ENCODE measurements at places on chromosomes 5 and 9.

- no peak for DNase-seq
Observed at GRCh38 chr9:7980691-7981289, 181.2 kb upstream of the DMAC1 start.

DNA sequence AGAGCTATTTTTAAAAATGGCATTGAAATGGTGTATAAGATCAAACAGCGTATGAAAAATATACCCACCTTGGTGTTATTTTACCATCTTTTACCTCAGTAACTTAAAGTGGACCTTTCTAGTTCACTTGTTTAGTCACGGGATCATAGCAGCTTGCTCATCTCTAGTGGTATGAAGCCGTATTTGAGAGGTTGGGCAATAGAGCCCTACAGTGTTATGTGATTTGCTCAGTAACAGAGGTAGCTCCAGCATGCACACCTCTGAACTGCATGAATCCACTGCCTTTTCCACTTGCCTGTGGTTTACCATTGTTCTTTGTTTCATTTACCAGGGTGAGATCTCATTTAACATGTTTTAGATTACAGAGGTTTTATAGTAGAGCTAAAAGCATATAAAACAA, 134.4 kb downstream of the ATG10 start:
- DNase-seq = no peak

DNA sequence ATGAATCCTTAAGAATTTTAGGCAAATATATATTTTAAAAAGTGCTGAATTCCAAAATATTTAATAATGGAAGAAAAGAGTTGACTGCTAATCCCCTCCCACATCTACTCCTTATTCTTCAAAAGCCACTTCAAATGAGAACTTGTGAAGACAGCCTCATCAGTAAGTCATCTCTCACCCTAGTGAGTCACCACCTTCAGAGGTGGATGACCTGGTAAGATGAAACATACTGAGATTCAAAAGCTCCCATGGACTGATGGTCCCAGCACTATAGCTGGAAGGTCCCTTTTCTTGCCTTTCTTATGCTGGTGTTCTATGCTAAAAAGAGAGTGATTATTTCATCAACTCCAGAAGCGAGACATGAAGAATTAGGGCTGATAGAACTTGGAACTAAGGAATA, 37.8 kb upstream of the SPDL1 start:
- peak; percentile 14 for DNase-seq

- DNase-seq = no peak
Observed at GRCh38 chr5:139761057-139761450, 34.6 kb upstream of the PSD2 start.

DNA sequence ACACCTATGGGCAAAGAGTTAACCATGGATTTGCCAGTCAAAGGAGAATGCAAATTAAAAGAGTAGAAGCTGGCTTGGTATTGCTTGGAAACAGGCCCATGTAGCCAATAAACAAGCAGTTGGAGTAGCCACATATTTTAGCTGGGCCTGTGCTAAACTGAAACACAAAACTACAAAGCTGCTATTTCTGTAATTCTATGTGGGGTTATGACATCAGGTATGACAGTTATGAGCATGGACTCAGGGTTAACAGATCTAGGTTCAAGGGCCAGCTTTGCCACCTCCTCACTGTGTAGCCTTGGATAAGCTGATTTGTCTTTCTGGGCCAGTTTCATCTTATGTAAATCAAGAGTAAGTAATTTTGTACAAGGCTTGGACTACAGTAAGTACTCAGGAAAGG, 142.7 kb downstream of the PIP5K1B start:
- DNase-seq = no peak

- no peak for DNase-seq
Observed at GRCh38 chr9:20031836-20032235, 243.0 kb upstream of the SLC24A2 start.

DNA sequence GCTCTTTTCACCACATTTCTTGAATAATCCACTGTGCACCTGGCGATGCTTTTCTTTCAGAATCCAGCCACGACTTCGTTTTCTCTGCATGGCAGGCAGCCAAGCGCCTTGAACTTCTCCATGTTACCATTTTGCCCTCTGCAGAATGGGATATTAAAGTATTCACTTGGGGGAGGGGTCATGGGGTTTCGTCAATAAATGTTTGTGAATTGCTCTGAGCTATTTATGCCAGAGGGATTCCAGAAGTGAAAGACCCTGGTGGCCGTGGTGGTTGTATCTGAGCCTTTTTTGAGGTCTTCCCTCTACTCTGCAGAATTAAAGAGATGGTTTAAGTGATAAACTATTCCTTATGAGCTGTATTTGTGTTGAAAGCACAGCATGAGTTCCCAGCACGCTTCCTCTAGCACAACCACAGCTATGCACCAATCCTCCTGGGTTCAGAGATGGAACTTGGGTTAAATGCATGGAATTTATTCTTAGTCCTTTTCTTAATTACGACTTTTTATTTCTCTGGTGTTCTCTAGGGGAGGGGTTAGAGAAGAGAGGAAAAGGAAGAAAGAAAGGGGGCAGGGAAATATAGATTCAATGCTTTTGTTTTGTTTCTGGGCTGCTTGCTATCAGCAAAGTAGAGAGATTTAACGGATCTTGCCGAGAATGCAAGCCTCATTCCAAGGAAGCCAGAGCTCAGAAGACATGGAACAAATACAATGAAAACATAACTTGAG, 478.2 kb upstream of the TNC start:
- DNase-seq = no peak

DNA sequence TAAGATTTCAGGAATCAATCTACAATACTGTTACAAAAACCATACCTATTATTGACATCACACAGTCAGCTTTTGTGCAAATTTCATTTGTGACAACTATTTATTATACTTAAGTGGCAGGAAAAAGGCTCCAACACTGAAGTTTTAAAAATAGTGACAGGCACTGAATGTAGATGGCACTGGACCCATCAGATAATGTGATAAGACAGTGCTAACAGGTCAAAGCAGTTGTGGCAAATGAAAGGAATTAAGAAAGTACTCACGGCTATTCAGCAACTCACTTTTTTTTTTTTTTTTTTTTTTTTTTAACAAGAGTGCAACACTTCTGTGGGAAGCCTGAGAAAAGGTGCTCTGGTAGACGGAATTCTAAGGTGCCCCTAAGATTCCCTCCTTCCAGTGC, 115.0 kb upstream of the MEF2C start:
- DNase-seq = no peak

- DNase-seq = no peak
Observed at GRCh38 chr9:96199006-96199405, 103.0 kb downstream of the HSD17B3 start.

- no peak for DNase-seq
Observed at GRCh38 chr5:119323601-119324000, 32.2 kb upstream of the TNFAIP8 start.

GRCh38 chr9:129604766-129605163, 16.1 kb downstream of the C9orf50 start:
- DNase-seq = no peak

DNA sequence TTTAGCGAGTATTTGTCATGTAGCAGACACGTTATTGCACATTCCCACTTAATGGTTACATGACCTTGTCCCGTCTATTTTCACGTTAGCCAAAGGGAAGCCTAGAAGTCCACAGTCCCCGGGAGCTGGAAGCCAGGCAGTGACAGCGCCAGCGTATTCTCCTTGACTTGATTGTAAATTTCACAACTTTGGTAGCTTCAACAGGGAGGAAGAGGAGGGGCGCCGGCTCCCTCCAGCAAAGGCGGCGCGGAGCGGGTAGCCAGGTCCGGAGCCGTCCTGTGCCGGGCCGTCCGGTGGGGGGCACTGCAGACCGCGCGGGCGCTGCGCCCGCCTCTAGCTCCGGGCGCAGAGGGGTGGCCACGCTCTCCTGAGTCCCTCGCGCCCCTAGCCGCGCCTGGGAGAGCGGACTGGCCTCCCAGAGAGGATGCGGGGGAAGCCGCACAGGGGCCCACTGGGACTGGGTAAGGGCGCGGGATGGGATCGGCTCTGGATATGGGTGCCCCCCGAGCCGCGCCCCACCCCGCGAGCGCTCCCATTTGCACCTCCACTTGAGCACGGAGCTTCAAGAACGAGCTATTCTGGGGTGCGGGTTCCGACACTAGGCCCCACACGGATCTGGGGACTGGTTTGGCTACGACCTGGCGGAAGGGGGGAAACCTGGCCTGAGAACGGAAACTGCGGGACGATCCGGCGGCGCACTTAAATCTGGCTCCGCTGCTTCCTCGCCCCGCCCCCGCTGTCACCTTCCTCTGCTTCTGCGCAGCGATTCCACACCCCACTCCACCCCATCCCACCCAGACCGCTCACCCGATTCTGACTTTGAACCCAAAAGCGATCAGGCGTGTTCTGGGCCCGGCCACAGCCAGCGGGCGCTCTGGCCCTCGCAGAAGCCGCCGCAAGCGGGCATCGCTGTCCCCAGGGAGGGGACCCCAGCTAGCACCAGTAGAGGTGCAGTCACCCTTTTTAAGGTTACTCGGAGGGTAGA, 23.8 kb downstream of the KLF4 start:
- DNase-seq = peak; percentile 66

GRCh38 chr5:150487199-150488061, 20.5 kb upstream of the NDST1 start:
- peak; percentile 47 for DNase-seq

DNA sequence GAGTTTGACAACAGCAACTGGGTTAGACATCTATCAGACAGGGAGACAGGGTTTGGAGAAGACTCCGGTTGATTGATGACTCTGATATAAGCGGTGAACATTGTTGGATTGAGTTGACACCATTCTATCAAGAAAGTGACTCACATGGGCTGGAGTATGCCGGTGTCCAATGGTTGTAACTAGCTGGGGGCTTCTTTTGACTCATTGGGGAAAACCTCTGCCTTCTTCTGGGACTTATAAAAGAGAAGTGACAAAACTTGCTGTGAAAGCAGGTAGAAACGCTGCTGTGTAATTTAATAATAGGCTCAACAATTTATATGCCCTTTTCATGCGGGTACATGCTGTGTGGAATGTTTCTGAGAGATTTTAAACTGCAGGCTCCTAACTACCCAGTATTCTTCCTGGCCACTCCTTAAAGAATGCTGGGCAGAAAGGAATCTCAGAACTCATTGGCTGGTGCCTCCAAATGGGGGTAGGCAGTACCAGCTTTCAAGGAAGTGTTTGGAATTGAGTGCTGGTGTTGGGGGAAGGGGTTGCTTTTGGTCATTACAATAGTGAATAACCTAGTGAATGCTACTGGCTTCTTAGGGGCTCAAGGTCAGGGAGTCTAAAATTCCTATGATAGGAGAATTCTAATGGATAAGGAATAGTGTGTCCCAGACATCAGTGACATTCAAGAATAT, 43.9 kb downstream of the FYB1 start:
- DNase-seq = no peak

DNA sequence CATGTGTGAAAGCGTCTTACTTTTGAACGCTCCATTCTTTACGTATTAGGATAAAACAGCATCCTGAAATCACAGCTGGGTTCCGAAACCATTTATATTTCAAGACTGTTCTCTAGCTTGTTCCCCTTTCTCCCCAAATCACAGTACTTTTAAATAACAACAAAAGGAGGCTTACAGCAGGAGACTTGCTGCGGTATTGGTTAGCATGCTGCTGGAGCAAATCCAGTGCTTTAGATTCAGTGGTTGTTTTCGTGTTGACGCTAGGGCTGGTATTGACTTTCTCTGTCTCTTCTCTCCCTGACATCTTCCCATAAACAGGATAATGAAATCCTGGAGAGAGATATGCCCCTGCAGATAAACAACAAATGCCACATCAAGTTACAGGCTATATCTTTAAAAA, 103.1 kb downstream of the ZNF608 start:
- DNase-seq = no peak

DNA sequence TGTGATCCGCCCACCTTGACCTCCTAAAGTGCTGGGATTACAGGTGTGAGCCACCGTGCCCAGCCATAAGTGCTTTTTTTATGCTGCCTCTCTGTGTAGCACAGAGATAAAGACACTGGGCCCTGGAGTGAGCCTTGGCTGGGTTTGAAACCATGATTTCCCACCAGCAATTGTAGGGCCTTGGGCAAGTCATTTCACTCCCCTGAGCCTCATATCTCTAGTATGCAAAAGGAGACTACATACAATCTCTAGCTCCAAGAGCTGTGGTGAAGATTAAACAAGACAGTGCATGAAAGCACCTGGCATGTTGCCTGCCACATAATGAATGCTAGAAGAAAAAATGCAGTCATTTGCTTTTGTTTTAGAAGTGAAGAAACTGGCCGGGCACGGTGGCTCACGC, 3.9 kb downstream of the FABP6 start:
- peak; percentile 27 for DNase-seq

DNA sequence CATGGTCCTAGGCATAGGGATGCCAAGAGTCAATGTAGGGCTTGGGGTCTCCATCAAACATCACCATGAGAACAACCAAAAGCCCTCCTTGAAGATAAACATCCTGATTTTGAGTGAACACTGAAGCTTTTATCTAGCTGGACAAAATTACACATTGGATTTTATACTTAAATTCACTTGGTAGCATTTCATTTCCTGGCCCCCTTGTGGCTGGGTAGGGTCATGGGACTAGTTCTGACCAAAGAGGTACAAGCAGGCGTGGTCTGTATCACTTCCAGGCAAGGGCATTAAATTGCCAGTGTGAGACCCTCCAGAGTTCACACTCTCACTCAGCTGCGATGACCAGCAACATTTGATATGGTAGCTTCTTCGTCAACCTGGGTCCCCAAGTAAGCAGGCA, 320.3 kb downstream of the ACTL7B start:
- no peak for DNase-seq
